Sciatic nerve (tissue), 2 donors: ENCODE measurements at places on chromosomes 2 and 18. TPM values are rescaled to one million over a fixed set of nuclear protein-coding genes. Genes with fewer than 3 reads are reported as not detected.

DNA sequence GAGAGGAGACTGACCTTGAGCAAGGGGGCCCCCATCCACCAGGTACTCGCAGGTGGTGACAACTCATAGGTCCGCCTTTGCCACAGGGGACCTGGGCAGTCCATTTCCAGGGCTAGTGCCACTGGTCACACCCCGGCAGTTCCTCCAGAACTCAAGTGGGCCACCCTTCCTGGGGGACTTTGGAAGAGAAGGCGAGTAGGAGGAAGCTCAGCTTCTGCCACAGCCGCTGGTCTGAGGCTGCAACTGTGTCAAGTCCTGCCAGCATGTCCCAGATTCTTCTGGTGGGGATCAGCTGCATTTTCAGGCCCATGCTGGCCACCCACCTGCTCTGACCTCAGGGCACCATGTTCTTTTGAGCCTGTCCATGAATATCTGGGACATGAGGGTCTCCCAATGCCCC, 423.9 kb upstream of the MYT1L start:
- no peak for DNase-seq

DNA sequence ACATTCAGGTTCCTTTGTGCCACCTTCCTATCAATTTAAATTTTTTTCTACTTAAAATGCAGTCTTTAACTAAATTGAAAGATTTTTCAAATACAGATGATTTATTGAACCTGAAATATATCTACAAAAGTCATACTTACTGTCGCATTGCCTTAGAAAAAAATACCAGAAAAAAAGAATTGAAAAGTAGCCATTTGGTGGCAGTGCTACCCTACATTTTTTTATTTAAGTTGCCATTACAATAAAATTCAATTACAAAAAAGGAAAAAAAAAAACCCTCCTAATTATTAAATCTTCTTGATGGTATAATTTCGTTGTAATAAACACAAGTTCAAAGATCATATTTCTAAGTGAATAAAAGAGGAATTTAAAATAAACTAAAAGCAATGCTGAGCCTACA, 43.4 kb downstream of the DSC3 start:
- no peak for DNase-seq

GRCh38 chr2:112818094-112818902, 18.3 kb downstream of the IL1B start:
- DNase-seq = no peak

DNA sequence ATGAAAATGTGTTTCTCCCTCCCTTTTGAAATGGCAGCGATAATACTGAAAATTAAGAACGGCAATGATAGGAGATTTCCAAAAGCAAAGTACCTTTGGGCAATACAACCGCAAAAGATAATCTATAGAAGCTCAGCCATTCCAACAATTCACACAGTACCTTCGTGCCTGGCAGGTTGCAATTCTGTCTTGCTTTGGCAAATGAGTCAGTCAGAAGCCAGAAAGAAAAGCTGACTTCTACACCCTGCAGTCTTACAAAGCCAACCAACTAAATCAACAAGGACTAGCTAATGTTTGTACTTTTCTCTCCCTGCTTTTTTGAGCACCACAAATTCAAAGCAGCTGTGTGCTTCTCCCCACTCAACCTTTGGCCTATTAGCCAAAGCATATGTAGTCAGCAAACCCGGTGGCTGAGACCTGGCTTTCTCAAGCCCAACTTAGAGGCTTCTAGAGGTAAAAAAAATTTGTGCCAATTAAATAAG, 25.7 kb upstream of the ID2 start:
- DNase-seq = peak; percentile 10

DNA sequence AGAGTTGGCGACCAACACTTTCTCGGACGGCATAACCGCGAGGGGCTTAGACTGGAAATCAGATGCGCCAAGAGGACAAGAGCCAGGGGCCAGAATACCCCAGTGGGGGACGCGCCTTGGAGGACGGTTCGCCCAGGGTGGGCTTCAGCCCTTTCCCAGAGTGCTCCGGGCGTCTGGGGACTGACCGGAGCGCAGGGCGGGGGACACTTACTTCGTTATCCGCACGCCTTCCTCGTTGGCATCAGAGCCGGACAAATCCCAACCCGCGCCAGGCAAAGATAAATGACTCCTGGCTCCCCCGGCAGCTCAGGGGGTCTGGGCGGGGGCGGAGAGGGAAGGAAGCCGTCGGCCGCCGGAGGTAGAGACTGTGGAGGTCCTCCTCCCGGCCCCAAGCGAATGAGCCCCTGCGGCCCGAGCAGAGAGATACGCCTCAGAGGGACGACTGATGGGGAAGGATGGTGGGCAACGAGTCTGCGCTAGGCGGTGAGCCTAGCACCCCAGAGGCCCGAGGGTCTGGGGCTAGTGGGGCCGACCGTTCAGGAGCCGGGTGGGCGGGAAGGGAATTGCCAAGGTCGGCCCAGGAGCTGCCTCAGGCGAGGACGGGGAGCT, 4.7 kb upstream of the SATB2 start:
- DNase-seq = no peak

GRCh38 chr2:61995065-61995464, 89.6 kb downstream of the COMMD1 start:
- DNase-seq = no peak

- no peak for DNase-seq
Measured at GRCh38 chr2:37583867-37584266, 87.6 kb downstream of the CDC42EP3 start.

DNA sequence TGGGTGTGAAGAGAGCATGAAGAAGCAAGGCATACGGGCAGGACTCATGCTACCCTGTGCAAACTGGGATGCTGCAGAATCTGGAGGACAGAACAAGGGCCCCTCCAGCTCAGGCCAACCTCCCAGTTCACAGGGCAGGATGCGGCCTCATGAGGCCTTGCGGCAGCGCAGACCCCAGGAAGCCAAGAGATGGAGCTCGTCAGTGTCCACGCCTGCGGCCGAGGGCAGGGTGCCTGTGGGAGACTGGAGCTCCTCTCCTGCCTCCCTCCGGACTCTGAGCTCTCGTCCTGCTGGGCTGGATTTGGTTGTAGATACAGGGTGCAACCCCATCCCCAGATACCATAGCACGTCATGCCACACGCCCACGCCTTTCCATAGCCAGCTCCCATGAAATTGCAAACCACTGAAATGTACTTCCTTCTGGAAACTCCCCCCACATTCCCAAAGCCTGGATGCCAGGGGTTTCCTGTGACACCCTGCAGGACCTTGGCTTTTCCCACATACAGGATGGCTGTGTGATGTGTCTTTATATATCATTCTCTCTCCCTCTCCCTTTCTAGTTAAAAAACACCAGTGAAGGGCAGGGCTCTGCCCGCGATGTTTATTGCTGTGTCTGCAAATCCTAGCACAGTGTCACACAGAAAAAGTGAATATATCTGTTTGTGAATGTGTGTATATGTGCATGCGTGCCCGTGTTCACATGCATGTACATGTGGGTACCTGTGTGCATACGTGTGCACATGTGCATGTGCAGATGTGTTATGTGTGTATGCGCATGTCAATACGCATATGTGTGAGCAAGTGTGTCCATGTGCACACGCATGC, 12.3 kb upstream of the SNTG2 start:
- no peak for DNase-seq

GRCh38 chr18:1302861-1303260, 398.2 kb downstream of the ADCYAP1 start:
- DNase-seq = no peak

- no peak for DNase-seq
Measured at GRCh38 chr18:62784338-62784965, 69.1 kb downstream of the PHLPP1 start.

GRCh38 chr18:73944715-73945114, 202.9 kb downstream of the FBXO15 start:
- DNase-seq = no peak

DNA sequence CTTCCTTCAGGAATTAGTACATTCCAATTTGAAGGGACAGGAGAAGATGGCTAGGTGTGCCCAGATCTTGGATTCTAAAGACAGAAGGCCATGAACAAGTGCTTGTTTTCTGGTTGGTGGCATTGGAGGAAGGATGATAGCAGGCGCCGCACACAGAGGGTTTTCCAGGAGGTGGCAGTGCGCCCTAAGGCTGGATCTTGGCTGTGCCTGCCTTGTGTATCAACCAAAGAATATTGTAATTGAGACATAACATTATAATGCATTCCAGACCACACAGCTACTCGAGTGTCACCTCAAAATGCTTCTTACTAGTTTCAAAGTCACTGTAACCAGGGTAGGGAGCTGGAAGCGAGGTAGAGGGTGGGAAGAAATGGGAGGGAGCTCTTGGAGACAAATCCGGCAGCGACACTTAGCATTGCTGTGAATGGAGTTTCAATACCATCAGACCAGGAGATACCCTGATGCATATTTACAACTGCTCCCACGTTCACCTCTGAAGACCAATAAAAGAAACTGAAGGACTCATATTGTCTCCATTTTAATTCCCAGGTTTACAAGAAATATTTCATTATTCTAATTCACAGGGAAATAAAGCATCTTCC, 42.5 kb downstream of the CPO start:
- peak; percentile 86 for DNase-seq

- DNase-seq = no peak
Measured at GRCh38 chr2:207633686-207634085, 8.5 kb upstream of the METTL21A start.

DNA sequence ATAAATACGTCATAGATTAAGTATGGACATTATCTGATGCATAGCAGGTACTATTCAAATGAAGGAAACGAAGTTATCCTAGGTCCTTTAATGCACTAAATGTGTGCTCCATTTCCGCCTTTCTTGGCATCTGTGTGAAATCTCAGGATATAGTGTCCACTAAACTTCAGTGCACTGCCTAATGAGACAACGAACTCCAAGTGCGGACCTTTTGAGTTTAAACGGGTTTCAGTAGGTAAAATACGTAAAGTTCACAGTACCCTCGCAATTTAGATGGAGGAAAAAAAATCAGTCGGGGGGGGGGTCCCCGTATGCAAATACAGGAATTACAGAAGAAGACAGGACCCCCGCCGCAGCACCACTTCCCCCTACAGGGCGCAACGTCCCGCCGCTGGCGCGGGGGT, 729 bp upstream of the REL start:
- no peak for DNase-seq

DNA sequence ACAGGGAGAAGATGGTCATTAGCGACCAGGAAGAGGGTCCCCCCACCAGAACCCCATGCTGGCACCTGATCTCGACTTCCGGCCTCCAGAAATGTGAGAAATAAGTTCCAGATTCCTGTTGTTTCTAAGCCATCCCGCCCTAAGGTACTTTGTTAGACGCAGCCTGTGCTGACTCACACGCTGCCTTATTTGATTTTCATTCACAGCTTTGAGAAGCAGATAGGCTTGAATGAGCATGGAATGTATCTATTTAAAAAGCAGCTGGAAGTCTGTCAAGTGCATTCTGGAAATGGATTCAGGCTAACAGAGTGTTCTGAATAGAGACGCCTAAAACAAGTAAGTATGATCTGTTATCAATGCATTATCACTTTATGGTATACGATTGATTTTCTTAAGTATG, 8.3 kb upstream of the IL1R2 start:
- DNase-seq = no peak

GRCh38 chr18:9661564-9661963, 46.5 kb upstream of the RAB31 start:
- no peak for DNase-seq

DNA sequence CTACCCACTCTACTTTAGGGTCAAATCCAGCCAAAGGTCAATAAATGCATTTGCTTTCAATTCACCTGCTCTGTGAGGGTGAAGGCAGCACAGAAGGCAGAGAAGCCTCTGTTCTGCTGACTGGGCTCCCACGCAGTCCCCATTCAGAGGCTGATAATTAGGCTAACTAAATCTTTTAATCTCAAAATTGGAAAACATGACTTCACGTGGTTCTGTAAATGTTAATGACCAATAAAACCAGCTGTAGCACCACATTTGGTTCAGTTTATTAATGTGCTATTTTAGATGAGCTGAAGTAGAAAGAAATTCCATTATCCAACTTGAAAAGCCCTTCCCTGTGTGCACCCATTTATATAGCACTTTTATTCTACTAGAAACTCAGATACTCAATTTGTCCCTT, 310.6 kb downstream of the C1D start:
- no peak for DNase-seq

GRCh38 chr18:2985628-2986027, 27.3 kb downstream of the LPIN2 start:
- no peak for DNase-seq

GRCh38 chr2:196316050-196316430, 144.7 kb upstream of the STK17B start:
- no peak for DNase-seq

- no peak for DNase-seq
Measured at GRCh38 chr2:154709215-154709614, 10.7 kb downstream of the KCNJ3 start.

DNA sequence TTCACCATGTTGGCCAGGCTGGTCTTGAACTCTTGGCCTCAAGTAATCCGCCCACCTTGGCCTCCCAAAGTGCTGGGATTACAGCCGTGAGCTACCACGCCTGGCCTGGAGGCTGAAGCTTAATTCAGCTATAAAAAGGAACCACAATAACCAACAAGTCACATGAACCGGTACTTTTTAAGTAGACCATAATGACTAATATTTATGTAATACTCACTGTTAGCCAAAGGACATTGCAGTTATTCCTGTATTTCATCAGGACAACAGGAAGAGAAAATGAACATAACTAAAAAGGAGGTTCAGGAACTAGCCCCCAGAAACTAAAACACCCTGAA, 49.0 kb upstream of the TMEM87B start:
- no peak for DNase-seq

- no peak for DNase-seq
Measured at GRCh38 chr2:26438526-26438925, 36.8 kb downstream of the DRC1 start.

GRCh38 chr2:179383975-179384374, 119.3 kb upstream of the SESTD1 start:
- no peak for DNase-seq

GRCh38 chr18:79642626-79643025, 37.0 kb upstream of the CTDP1 start:
- DNase-seq = no peak

GRCh38 chr2:55013936-55014335, 36.3 kb downstream of the RTN4 start:
- no peak for DNase-seq

ALK gene
- total RNA-seq = 0.18 TPM

HOXD4 gene
- total RNA-seq = 6.8 TPM

PLEK gene
- total RNA-seq = 21.0 TPM

GALNT13 gene
- total RNA-seq = 0.49 TPM

GPAT2 gene
- 11.1 TPM for total RNA-seq

NT5C1B gene
- not detected for total RNA-seq

NCKAP5 gene
- 10.5 TPM for total RNA-seq

ATP6V1C2 gene
- total RNA-seq = 0.62 TPM

PARD3B gene
- total RNA-seq = 100 TPM

SCN7A gene
- 109 TPM for total RNA-seq

MYO7B gene
- total RNA-seq = 0.62 TPM

LINC00305 gene
- not detected for total RNA-seq

ZNF892 gene
- 8.5 TPM for total RNA-seq

DOK6 gene
- 14.1 TPM for total RNA-seq

TUBA3E gene
- total RNA-seq = not detected

DPP4 gene
- total RNA-seq = 11.8 TPM

CPO gene
- total RNA-seq = 0.89 TPM
